ENCODE measurements at places on chromosomes 12 and 14.

DNA sequence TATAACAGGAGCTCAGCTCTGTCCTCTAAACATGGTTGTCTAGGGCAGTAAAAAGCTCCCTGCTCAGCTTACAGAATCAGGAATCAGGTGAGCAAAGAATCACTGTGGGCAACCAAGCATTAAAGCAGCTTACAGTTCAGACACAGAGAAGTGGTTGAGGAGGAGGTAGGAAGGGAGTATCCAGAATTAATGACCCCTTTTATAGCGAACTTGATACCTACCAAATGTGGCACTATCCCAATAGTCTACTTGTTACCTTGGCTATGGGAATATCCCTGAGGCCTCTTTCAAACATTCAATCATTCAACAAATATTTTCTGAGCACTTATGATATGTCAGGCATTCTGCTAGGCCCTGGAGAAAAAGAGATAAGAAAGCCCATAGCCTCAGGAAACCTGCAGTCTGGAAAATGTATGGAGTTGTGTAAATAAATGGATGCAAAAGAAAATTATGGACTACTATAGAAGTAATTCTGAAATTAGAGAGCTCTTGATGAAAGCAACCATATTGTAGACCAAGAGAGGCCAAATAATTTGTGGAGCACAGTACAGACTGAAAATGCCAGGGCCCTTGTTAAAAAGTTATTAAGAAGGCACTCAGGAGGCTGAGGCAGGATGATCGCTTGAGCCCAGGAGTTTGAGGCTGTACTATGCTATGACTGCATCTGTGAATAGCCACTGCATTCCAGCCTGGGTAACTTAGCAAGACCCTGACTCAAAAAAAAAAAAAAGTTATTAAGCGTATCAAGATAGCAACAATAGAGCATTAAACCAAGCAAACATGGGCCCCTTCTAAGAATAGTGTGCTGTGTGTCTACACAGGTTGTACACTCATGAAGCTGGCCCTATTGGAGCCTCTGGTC, 134.0 kb upstream of the CPSF6 start:
- no peak for DNase-seq

- no peak for DNase-seq
Observed at GRCh38 chr14:97841762-97842161, 1044.6 kb downstream of the VRK1 start.

DNA sequence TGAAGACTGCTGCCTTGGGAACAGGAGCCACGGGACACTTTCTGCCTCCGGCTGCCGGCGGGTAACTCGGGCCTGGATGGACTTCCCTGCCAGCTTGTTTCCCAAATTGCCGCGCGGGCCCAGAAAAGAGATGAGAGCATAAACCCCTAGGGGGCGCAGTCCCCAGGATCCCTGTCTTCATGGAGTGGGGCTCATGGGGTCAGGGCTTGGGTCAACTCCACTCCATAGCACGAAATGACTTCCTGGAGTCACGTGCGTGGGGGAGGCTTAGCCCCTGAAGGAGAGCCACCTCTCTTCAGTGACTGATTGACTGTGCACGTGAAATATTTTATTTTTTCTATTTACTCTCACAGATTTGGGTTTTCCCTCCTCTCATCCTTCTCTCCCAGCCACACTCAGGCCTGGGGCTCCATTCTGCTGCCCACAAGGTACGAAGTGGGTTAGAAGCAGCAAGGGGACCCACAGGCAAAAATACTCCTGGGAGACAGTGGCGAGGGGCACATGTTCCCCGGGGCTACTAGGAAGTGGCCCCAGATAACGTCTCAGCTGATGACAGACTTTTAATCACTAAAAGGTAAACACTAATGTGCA, 10.0 kb downstream of the PGF start:
- no peak for DNase-seq

- no peak for DNase-seq
Observed at GRCh38 chr14:68374682-68375081, 418.2 kb downstream of the ZFP36L1 start.

GRCh38 chr14:63725786-63726460, 1.9 kb downstream of the SGPP1 start:
- DNase-seq = no peak

DNA sequence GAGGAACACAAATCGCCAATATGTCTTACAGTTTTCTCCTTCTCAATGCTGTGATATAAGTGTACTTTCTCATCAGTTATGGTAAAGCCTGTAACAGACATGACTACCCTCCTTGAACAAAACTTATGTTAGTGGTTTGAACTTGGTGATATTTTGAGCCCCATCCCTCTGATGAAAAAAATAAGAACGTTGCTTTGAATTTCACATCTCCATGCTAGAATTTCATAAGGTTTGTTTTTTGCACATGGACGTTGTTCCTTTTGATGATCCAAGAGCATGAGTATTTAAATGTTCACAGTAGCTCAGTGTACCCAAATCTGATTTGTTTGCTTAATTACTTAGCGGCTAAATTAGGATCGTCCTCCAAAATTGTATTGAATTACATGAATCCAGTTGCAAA, at the start of gene SLC15A5:
TSS of gene SLC15A5 (minus strand) at position 101 of the 400 bp plus-strand sequence. CDS start at position 101, 0 bp downstream.
- DNase-seq = no peak

- no peak for DNase-seq
Observed at GRCh38 chr12:66678338-66679275, at the start of gene GRIP1. Gene GRIP1, minus strand, starts transcription at chr12:66679076. Its CDS starts 172 bp downstream, at chr12:66678904.

GRCh38 chr14:69635981-69636639, 24.7 kb downstream of the SUSD6 start:
- DNase-seq = no peak

DNA sequence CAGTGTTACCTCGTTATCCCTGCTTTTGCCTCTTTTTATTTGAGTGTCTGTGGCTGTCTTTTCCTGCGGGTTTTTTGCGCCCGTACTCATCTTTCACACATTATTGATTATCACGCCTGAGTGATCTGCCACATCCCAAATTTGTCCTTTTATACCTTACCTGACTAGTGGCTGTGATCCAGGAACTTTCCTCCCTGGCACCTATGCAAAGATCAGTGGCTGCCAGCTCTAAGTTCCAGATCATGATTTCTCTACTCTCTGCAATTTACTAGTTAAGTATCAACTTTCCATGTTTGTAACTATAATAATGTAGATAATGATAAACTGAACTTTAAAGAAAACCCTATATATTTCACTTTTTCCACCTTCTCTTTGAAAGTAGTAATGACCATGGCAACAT, 36.9 kb downstream of the PLEKHA5 start:
- DNase-seq = no peak

- DNase-seq = no peak
Observed at GRCh38 chr14:103904493-103905107, 23.7 kb upstream of the TDRD9 start.

GRCh38 chr12:29883525-29883924, 99.8 kb upstream of the TMTC1 start:
- no peak for DNase-seq

DNA sequence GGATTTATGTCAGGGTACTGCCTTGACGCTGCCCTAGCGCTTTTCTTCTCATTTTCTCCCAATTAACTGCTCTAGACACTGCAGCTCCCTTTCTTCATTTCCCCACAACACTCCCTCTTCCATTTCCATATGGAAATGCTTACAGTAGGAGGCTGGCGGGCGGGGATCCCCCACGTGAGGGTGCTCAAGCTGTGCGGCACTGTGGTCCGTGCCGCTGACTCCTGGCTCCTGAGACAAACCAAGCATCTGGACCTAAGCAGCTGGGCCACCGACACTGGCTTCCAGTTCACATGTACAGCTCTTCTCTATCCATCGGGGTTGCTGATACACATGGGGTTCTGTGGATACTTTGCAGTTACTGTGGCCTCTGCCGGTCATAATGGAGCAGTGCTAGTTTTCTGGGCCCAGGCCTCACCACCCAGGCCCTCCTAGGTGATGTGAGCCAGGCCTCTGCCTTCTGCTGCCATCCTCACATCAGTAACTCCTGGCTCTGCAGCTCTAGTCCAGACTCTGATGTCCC, 20.2 kb downstream of the TCHP start:
- DNase-seq = no peak

DNA sequence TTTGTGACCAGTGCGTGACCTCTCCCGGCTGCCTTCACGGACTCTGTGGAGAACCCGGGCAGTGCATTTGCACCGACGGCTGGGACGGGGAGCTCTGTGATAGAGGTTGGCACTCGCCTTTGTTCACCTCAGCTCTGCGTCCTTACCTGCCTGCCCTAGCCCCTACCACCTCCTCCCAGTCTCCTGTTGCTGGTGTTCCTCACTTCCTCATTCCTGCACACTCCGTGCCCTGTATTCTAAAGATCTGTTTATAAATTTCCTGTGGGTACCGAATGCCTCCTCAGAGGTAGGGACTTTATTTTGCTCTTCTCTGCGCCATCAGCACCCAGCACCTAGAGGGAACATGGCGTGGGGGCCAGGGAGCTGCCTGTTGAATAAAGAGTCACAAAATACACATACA, 2.3 kb downstream of the DLK1 start:
- no peak for DNase-seq

GRCh38 chr12:68497702-68498101, 113.0 kb upstream of the RAP1B start:
- no peak for DNase-seq

DNA sequence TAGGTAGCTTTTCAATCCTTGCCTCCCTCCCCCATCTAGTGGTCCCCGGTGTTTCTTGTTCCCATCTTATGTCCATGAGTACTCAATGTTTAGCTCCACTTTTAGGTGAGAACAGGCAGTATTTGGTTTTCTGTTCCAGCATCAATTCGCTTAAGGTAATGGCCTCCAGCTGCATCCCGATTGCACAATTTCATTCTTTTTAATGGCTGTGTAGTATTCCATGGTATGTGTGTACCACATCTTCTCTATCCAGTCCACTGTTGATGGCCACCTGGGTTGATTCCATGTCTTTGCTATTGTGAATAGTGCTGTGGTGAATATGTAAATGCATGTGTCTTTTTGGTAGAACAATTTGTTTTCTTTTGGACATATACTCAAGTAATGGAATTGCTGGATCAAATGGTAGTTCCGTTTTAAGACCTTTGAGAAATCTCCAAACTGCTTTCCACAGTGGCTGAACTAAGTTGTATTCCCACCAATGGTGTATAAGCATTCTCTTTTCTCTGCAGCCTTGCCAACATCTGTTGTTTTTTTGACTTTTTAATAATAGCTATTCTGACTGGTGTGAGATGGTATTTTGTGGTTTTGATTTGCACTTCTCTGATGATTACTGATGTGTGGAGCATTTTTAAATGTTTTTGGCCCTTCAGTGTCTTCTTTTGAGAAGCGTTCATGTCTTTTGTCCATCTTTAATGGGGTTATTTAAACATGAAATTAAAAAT, 34.2 kb upstream of the ASPG start:
- DNase-seq = no peak

- no peak for DNase-seq
Observed at GRCh38 chr14:20668969-20669368, 15.4 kb upstream of the RNASE4 start.

DNA sequence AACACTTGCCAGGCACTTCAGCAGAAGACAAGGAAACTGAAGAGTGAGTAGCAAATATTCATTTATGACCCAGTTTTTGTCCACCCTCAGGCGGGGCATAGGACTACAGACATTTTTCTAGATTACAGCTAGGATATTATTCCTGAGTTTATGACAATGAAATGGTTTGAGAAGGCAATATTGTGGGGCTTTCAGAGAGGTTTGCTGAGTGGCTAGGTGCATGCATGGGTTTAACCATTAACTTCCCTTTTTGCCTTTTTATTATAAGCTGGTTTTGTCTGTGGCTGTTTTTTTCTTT, 104.0 kb upstream of the BCAT1 start:
- DNase-seq = no peak

GRCh38 chr12:57166971-57167371, 19.6 kb upstream of the LRP1-AS start:
- no peak for DNase-seq

DNA sequence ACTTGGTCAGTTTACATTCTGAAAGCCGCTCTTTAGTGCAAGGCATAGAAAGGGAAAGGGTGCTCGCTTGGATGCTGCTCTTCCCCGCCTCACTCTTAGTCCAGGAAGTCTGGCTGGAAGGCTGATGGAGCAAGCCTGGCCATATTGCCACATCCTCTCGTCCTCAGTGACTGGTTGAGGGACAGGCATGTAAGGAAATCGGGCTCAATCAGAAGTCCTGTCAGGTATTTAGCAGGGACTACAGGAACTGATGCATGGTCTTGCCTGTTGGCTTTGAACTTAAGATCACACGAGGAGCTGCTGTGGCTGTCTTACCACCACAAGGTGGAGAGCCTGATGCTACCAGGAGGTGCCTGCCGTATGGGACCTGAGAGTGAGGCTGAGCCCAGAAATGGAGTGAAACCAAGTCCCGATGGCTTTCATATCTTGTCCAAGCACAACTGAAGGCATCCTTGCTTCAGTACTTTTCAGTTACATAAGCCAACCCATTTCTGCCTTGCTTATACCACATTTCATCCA, 10.7 kb upstream of the C12orf75 start:
- DNase-seq = no peak

- DNase-seq = no peak
Observed at GRCh38 chr14:104542871-104543830, 36.4 kb upstream of the C14orf180 start.

DNA sequence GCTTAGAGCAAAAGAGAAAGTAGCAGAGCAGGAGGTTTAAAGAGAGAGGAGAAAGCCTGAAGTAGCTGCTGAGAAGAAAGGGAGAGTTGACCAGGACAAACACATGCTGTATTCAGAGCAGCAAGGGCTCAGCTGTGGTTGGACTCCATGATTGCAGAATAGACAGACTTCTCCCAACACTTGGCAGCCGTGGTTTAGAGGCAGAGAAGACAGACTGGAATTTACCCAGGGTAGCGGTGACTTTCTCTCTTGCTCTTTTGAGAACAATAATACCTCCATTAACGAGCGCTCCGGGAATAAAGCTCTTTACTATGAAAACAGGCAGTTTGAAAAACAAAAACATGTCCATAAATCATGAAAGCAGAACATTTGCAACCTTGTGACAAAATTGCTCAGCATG, 21.4 kb upstream of the IGF1 start:
- no peak for DNase-seq

DNA sequence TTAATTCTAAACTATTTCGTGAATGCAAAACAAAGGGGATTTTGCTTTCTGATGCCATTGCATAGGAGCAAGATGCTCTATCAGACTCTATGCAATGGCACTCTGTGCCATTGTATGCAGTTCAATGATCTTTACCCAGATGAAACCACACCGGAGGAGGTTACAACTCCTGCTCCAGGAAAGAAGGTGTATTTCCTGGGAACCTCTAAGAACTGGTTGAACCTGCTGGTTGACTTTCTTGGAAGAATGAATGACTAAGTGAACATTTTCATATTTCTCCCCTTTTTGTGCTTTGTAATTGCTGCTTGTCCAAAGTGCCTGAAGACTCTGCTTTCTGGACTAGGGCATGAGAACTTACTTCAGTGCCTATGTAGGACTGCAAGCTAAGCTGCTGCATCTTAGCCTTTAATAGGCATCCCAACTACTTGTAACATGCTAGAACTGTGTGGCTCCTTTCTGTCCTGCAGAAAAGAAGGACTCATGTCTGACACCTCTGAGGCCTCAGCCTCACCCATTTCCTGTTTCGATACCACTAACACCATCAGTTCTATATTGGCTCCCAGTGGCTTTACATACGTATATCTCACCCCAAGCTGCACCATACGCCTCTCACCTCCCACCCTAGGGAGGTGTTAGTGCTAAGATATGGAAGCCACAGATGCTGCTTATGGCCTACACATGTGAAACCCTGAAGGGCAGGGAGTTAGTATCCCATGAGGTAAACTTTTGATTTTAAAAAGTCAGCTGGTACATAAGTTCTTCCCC, 193.5 kb upstream of the CNOT2 start:
- no peak for DNase-seq

- no peak for DNase-seq
Observed at GRCh38 chr14:58584383-58584782, 53.4 kb upstream of the DACT1 start.
